ENCODE measurements at places on chromosomes 11 and 22. TPM values are rescaled to one million over a fixed set of nuclear protein-coding genes. Genes with fewer than 3 reads are reported as not detected.

The PATE2 gene
- not detected for total RNA-seq

The OR2AT4 gene
- total RNA-seq, result not detected

The BID gene
- total RNA-seq, result 44.3 TPM

The TPBGL gene
- 0.10 TPM for total RNA-seq

The SCGB1A1 gene
- not detected for total RNA-seq

The ELFN2 gene
- total RNA-seq, result under 0.01 TPM

The PYGM gene
- total RNA-seq, result 4.8 TPM

The ZP1 gene
- total RNA-seq, result not detected

The SEC14L6 gene
- not detected for total RNA-seq

The PAX6 gene
- total RNA-seq, result 0.21 TPM

The GAS2 gene
- 1.2 TPM for total RNA-seq

The FXYD6 gene
- 12.1 TPM for total RNA-seq

The PRDM11 gene
- 0.73 TPM for total RNA-seq

The OR10AG1 gene
- not detected for total RNA-seq

The SLC22A8 gene
- not detected for total RNA-seq

The CREB3L1 gene
- total RNA-seq, result 0.10 TPM

The IFITM10 gene
- 4.8 TPM for total RNA-seq

The SLC1A2 gene
- total RNA-seq, result 2.0 TPM

The MUC15 gene
- not detected for total RNA-seq

The PLAAT4 gene
- 51.4 TPM for total RNA-seq

The CHRDL2 gene
- not detected for total RNA-seq

The SYT12 gene
- total RNA-seq, result 0.10 TPM

The DDI1 gene
- not detected for total RNA-seq

The CCND1 gene
- total RNA-seq, result 1.3 TPM

The CENPM gene
- 11.9 TPM for total RNA-seq

The HEPN1 gene
- total RNA-seq, result not detected

The MS4A3 gene
- total RNA-seq, result 0.31 TPM

The GLYAT gene
- total RNA-seq, result not detected

The CRYBB2 gene
- total RNA-seq, result not detected

The FAM111B gene
- 3.3 TPM for total RNA-seq

The PLEKHB1 gene
- total RNA-seq, result 15.3 TPM

The USP28 gene
- total RNA-seq, result 17.0 TPM

The OR51B4 gene
- not detected for total RNA-seq

Data from mononuclear cell (primary cell).